ENCODE measurements at places on chromosomes 4 and X. TPM values are rescaled to one million over a fixed set of nuclear protein-coding genes. Genes with fewer than 3 reads are reported as not detected.

CXCL3 gene
- polyA plus RNA-seq = 0.72 TPM

REELD1 gene
- not detected for polyA plus RNA-seq

TEX13B gene
- not detected for polyA plus RNA-seq

NHS gene
- 2.3 TPM for polyA plus RNA-seq

SULT1E1 gene
- not detected for polyA plus RNA-seq

GAGE12G gene
- polyA plus RNA-seq = not detected

MFAP3L gene
- polyA plus RNA-seq = 1.0 TPM

USP26 gene
- polyA plus RNA-seq = not detected

RNF150 gene
- polyA plus RNA-seq = 20.7 TPM
